ENCODE measurements at places on chromosomes 13 and 19.

- DNase-seq, result no peak
Measured at GRCh38 chr13:50629497-50629896, 214.0 kb downstream of the DLEU7 start.

DNA sequence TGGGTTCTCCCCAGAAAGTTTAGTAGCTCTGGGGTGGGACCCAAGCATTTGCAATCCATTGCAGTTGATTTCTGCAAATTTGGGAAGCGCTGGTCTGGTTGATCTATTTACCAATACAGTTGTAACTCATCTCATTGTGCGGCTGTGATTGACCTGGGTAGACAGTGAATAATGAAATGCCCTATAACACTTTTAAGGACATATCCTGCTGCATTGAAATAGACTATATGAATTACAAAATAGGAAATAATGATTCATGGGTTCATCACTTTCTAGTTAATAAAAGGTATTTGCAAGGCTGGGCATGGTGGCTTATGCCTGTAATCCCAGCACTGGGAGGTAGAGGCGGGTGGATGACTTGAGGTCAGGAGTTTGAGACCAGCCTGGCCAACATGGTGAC is 59.0 kb upstream of the FARP1 start:
- no peak for DNase-seq

DNA sequence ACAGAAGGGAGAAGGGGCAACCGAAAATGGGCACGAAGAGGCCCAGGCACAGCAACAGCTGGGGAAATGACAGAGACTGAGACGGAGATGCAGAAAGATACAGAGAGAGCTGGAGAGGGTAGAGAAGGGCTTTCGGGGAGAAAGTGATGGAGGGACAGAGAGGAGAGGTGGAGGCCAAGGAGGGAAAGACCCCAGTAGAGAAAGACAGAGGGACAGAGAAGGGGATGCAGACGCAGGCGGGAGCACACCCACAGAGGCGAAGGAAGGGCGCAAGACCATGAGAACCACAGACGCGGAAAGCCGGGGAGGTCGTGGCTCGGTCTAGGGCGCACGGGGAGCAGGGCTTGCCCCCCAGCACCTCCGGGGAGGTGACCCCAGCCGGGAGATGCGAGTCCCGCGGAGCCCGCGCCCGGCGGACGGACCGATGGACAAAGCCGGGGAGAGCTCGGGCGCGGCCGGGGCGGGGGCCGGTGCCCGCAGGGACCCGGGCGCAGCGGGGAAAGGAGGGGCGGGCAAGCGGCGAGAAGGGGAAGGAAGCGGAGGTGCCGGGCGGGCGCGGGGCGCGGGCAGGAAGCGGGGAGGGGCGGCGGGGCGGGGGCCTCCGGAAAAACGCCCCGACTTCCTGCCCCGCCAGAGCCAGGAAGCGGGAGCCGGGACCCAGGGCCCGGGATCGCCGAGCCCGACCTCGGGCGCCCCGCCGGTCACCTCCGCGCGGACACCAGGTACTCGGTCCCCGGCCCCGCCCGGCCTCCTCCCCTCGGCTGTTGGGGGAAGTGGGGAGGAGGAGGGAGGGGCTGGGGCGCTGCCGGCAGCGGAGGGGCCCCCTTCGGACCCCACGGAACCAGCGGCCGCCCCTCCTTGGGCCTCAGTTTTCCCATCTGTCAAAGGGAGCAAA is at the start of gene ARHGEF1:
Gene ARHGEF1 (plus strand): TSS at position 617 of the 895 bp plus-strand sequence. CDS start 4,899 bp downstream, outside the sequence.
- DNase-seq, result peak; percentile 65

DNA sequence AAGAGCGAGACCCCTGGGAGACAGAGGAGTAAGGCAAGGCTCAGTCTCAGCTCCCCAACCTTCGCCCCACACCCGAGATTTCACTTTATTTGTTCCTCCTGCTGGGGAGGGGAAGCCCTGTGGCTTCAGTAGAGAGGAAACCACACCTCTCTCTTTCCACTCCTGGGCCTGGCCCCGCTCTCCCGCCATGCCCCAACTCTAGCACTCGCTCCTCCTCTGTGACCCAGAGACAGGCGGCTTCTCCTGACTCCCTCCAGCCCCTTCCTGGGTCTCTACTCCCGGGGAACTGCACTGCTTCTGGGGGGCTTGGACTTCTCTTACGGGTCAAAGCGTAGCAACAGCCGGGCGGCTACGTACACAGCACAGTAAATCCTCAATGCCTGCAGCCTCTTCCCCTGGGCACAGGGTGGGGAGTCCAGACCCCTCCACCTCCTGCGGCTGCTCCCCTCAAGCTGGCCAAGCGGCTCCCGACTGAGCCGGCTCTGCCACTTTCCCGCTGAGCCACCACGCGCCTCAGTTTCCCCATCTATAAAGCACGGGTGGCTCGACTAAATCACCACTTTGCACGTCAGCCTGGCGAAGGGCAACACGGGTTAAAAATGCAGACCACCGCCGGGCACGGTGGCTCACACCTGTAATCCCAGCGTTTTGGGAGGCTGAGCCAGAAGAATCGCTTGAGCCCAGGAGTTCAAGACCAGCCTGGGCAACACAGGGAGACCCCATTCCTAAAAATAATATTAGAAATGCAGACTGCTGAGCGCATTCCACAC is 1.4 kb downstream of the RNF126 start:
- peak; percentile 64 for DNase-seq

DNA sequence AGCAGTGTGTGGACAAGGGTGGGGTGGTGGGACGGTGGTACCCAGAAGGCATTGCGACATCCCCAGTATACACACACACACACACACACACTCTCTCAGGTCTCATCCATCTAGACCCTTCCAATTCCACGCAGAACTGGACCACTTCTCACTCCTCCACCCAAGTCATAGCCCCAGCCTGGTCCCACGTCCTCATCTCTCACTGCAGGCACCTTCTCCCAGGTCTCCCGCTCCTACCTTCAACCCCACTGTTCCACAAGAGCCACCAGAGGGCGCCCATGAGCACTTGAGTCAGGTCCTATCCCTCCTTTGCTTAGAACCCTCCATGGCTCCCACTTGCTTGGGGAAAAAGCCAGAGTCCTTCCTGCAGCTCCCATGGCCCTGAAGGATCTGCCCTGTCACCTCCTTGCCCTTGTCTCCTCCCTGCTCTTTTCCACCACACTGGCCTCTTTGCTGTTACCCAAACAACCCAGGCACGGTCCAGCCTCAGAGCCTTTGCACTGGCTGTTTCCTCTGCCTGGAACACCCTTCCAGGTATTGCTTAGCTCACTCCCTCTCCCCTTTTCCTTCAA is 62.6 kb downstream of the IER2 start:
- DNase-seq, result peak; percentile 54

GRCh38 chr19:47542030-47542475 is 27.2 kb upstream of the NAPA start:
- DNase-seq, result no peak

DNA sequence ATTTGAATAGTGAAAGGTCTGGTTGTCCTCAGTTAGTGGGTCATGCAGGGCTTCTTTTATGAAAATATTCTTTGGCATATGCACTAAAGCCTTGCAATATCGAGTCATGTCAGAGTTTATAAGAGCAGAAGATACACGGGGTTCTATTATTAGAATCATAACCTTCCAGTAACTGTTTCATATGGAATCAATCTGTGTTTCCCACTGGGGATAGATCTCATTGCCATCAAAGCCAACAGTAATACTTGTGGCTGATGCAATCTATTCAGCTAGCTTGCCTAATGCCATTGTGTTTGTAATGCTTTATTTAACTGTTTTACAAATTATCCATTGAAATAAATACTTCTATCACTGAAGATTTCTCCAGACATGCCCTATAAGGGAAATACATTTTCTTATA is 746.9 kb upstream of the PCDH9 start:
- no peak for DNase-seq

DNA sequence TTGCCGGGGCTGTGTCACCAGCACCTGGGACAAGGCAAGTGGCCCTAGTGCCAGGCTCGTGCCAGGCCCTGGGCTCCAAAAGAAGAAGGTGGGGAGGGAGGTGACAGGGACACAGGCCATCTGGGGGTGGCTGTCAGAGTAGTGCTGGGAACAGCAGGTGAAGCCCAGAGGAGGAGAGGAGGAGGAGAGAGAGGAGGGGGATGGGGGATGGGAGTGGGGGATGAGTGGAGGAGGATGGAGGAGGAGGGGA is 18.7 kb downstream of the LSM4 start:
- DNase-seq, result no peak

DNA sequence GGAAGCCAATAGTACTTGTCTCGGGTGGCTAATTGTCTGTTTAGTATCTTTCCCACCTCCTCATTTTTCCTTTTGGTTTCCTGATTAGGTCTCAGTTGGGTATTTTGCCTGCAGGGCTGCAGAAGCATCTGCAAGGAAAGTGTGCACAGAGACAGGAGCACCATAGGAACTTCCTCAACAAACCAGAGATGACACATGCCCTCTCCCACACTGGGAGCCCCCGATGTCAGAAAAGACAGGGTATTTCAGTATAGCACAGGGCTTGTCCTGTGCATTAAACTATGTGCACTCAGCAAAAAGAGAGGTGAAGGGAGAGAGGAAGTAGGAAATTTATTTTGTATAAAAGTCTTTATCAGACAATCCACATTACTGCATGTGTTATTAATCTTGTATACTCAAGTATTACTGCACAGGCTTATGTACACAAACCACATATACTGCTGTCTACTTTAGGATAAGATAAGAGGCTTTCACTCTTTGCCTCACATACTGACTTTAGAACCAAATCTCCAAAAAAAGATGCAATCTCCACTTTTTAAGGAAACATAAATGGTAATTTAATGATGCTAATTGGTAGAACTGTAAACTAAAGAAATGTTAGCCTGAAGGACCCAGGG is 501.0 kb downstream of the FOXO1 start:
- DNase-seq, result no peak

GRCh38 chr13:51938454-51938853 is 72.8 kb downstream of the ATP7B start:
- DNase-seq, result no peak

DNA sequence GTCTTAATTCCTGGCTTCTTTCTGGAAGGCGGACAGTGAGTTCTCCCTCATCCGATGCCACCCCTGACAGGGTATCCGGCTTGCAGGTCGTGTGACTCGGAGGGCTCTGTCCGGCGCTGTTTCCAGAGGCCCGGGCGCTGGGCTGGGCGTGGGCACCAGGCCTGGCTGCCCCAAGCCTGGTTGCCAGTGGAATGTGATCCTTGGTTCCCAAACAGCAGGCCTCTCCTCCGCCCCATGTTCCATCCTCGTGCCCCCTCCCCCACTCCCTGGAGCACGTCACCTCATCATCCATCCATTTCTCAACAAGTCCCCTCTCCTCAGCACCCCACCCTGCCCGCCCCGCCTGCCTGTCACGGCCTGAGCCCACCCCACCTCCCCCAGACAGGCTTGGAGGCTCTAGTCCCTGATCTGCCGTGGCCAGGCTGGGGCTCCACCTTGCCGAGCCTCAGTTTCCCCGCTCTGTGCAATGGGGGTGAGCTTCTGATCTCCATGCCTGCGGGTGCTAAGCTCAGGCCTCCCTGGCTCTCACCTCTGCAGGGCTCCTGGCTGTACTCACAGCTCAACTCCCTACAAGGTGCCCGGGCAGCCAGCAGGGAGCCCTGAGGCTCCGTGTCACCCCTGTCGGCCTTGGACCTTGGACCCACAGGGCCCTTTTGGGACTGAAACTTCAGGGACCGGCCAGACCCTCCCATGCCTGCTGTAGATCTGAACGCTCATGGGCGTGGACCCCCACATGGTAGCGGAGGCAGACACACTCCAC is 2.3 kb downstream of the TBXA2R start:
- DNase-seq, result no peak

DNA sequence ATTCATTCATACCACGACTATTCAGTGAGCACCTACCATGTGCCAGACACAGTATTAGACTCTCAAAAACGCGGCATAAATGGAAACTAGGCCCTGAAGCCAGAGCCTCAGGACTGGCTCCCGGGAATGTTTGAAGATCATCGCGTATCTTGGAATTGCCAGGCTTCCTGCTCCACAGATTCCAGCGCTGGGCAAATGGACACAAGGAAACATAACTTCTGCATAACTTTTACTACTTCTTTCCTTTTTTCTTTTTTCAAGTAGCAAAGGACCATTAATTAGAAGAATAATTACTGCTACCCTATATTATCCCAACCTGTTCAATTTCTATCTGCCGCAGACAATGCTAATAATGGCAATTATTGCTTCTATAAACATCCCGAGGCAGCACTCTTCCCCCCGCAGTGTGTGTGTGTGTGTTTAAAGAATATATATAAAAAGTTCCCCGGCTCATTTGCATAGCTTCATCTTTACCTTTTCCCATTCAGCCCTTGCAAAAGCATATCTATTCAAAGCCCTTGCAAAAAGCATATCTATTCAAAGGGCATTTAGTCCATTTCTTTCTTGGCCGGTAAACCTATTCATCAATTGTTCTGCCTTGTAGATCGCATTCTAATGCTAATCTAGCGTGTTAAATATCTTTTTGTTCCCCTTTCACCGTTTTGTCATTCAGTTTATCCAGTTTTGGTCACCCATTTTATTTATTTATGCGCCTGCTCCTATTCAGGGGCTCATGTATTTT is 6.1 kb downstream of the SOX21 start:
- DNase-seq, result no peak

DNA sequence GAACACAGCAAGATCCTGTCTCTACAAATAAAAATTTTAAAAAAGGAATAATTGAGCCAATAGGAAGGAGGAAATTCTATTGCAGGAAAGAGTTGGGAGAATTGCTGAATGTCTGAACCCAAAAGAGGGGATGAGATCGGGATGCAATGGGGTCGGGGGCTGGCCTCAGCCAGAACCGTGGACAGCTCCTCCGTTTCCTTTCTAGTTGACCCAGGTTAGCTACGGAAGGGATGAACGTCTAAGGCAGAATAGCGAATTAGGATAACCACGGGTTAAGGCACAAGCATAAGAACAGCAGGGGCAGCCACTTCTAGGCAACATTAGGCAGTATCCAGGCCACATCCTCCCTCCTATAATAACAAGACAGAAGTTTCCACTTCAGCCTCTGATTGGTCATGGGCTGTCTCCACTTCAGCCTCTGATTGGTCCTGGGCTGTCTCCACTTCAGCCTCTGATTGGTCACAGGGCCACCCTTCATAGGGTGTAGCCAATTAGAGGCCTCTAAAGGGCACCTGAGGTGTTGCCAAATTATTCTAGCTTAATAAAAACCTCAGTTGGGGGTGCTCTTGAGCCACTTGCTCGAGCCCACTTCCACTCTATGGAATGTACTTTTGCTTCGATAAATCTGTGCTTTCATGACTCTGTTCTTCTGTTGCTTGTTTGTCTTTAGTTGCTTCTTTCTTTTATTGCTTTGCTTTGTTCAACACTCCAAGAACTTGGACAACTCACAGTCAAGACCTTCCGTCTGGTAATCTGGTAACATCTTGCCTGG is 24.9 kb upstream of the TPM4 start:
- DNase-seq, result peak; percentile 9

GRCh38 chr19:51803967-51804366 is 9.0 kb downstream of the FPR3 start:
- DNase-seq, result no peak
